ENCODE measurements at places on chromosomes 1 and 21. TPM values are rescaled to one million over a fixed set of nuclear protein-coding genes. Genes with fewer than 3 reads are reported as not detected.

AQP10 gene
- not detected for total RNA-seq

HSD3B1 gene
- total RNA-seq = not detected

- no peak for DNase-seq
Observed at GRCh38 chr1:114554577-114554976, 26.8 kb downstream of the BCAS2 start.

- DNase-seq = no peak
Observed at GRCh38 chr21:26433386-26433785, 139.7 kb downstream of the CYYR1 start.

INSRR gene
- total RNA-seq = not detected

- no peak for DNase-seq
Observed at GRCh38 chr1:169594391-169594790, 8.1 kb upstream of the F5 start.

FCMR gene
- total RNA-seq = 5.0 TPM

LCE6A gene
- total RNA-seq = not detected

DNA sequence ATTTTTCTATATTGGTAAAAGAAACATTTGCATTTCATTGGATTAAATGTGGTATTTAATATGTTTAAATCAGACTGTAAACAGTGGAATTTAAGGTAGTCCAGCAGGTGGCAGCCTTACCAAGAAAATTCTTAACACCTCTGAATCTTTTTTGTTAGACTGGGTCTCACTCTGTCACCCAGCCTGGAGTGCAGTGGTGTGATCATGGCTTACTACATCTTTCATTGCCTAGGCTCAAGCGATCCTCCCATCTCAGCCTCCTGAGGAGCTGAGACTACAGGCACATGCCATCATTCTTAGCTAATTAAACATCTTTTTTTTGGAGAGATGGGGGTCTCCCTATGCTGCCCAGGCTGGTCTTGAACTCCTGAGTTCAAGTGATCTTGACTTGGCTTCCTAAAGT, 98.8 kb downstream of the RABGAP1L start:
- no peak for DNase-seq
